ENCODE measurements at places on chromosomes 3 and 15.
A peak's percentile ranks its signal among the peaks of the same experiment; 100 is the strongest.

- DNase-seq: no peak
Observed at GRCh38 chr15:61091289-61091616, 137.8 kb downstream of the RORA start.

- DNase-seq: no peak
Observed at GRCh38 chr3:59708202-59708601, 658.4 kb upstream of the CFAP20DC start.

- no peak for DNase-seq
Observed at GRCh38 chr3:64031540-64032508, 8.5 kb upstream of the PSMD6 start.

DNA sequence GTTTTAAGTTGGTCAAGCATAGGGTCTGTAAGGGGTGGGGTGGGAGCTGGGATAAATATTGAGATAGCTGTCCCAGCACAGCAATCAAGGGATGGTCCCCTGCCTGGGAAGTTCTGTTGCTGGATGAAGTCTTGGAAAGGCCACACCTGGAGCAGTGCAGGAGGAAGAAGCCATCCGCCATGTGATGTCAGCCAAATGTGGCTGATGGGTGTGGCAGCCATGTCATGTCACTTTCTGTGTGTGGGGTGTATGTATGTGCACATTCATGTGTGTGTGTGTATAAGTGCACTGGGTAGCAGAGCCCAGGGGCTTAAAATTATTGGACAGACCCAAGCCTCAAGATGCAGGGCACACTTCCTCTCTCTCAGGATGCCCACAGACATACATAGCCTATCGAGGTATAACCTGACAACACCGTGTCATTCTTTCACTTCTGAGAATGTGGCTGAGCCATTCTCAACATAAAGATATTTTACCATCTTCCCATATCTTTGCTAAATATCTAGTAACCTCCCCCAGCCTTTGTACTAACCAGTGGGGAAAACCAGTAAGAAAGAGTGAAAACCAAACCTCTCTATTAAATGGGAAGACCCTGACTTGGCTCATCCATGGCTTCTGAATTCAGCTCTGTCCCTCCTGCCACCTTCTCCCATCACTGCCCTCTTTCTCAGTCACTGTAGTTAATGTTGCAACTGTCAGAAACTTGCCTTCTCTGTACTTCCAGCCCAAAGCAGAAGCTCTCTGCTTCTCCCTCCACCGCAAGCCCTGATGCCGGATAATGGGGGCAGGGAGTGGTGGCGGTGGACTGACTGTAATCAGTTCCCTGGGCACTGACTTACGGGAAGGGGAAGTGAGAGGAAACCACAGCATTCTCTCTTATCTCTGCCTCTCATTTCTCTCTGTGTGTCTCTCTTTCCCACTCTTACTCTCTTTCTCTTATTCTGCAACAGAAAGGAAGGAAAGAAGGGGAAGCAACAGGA is 11.2 kb downstream of the TNFSF10 start:
- peak; percentile 36 for DNase-seq

- DNase-seq: no peak
Observed at GRCh38 chr3:17686613-17687012, 55.8 kb downstream of the TBC1D5 start.

DNA sequence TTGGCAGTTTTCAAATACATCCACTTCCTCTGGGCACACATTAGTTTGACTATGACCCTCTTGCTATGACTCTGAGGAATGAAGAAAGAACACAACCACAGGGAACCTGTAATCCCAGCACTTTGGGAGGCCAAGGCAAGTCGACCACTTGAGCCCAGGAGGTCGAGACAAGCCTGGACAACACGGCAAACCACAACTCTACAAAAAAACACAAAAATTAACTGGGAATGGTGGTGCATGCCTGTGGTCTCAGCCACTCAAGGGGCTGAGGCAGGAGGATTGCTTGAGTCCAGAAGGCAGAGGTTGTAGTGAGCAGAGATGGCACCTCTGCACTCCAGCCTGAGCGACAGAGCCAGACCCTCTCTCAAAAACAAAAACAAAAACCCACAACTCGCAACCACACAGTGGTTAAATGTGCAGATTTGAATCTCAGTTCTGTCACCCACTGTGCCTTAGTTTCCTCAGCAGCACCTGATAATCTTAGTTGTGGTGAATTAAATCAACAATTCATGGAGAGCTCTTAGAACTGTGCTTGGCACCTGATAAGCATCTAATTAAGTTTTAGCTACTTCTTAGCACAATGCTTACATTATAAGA is 65.7 kb downstream of the MYLK start:
- no peak for DNase-seq

Measured in stimulated activated CD8-positive, alpha-beta memory T cell treated with anti-CD3 and anti-CD28 coated beads, Interleukin-7, amount 100 ng/mL, for 24 hours (primary cell).